ENCODE measurements at places on chromosomes 13 and 19.

DNA sequence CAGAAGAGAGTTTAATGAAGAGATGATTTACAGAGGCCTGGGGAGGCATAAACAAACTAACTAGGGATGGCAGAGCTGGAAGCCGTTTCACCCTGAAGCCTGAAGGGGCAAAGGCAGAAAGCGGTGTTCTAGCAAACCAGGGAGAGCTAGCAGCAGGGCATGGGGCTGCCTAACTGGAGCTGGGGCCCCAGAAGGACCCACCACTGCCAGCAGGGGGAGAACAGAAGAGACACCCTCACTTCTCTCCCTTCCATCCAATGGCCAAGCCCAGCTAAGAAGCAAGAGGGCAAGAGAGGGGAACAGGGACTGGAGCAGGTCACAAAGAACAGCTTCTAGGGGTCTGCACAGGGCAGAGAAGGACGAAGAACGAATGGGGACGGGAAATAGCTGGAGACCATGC, 195.5 kb downstream of the KATNAL1 start:
- DNase-seq, result no peak

- DNase-seq, result no peak
Observed at GRCh38 chr19:32613008-32613407, 32.0 kb downstream of the PDCD5 start.

GRCh38 chr13:113884821-113885220, 20.9 kb upstream of the GAS6 start:
- DNase-seq, result no peak

GRCh38 chr19:1383017-1383311, 743 bp upstream of the NDUFS7 start:
- DNase-seq, result no peak

GRCh38 chr13:42875475-42876269, 94.3 kb downstream of the FAM216B start:
- peak; percentile 14 for DNase-seq

- no peak for DNase-seq
Observed at GRCh38 chr13:53073711-53074110, 45.1 kb downstream of the OLFM4 start.

GRCh38 chr19:34269968-34270621, 15.7 kb downstream of the GARRE1 start:
- DNase-seq, result peak; percentile 77

DNA sequence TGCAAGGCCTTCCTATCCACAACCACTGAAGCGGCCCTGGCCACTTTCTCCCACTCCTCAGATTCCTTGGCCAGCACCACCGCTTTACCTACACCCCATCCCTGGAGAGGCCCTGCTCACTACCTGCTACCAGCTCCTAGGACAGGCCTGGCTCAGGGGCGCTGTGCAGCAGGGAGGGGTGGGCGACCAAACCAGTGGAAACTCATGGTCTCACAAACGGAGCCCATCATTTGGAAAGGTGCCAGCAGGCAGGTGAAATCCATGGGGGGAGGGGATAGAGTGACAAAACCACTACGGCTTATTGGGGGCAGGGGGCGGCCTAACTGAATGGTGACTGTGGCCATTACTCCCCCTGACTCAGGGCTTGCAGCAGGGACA, 27.6 kb downstream of the C19orf47 start:
- DNase-seq, result no peak

GRCh38 chr19:29873024-29873800, 61.4 kb downstream of the CCNE1 start:
- DNase-seq, result peak; percentile 57

DNA sequence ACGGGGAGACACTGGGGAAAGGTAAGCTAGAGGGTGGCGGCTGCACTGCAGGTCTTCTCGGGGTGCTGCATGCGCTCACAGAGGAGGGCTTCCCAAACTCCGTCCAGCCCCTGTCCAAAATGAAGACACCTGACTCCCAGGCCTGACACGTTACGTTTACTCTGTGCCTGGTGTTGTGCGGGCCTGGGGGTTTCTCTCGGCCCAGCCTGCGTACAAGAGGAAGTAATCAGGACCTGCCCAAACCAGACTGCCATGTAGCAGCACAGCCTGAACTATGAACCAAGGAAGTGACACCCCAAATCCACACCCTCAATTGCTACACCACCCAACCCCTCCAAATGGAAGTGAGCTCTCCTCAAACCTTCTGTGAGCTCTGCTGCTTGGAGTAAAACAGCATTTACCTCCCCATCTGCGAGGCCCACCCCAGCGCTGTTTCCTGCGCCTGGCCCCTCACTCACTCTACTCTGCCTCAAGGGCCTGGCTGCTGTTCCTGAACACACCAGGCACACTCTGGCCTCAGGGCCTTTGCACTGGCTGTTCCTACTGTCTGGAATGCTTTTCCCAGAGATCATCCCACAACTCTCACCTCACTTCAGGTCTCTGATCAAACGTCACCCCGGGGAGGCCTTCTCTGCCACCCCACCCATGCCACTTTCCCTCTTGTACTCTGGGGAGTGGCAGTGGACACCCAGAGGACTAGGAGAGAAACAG, 3.0 kb downstream of the HSPBP1 start:
- DNase-seq, result no peak

- DNase-seq, result no peak
Observed at GRCh38 chr19:12092956-12093355, 28.4 kb downstream of the ZNF844 start.

Measured in MG63 (cell line).